ENCODE measurements at places on chromosomes 4 and X.

DNA sequence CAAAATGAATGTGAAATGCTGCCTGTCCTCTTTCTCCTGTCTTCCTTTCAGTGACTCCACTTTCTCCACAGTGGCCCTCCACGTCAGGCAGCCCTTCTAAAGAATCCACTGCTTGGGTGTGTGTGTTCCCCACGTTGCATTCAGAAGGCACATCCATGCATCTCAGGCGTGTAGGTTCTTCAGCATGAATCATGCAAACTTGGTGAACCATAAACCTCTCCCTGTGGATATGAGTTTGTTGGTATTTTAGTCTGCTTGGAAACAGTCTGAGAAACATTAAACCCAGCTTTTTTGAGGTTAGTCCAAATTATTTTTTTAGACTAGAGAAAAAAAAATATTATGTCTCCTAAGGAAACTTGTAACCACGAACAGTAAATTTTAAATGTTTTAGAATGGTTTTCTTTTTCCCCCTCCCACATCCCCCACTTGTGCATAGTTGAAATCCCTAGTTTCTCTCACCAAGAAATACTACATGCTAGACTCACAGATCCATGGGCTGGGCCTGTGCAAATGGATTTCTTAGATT lies 251.6 kb downstream of the CBR4 start:
- DNase-seq = no peak

DNA sequence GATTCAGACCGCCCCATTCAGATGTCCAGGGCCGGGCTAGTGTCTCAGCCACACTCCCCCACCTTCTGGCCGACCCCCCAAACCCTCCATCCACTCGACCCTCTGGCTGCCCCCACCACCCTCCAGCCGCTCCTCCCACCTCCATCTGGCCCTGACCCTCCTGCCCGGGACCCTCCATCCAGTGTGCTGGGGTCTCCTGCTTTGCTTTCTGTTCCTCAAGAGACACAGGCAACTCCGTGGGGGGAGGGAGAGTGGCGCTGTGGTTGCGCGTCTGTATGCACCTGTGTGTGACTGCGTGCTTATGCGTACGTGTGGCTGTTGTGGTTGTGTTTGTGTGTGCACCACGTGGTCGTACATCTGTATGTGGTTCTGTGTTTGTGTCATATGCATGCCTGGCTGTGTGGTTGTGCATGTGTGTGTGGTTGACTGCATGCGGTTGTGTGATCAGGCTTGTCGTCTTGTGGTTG lies 33.3 kb downstream of the CPLX1 start:
- peak; percentile 19 for DNase-seq

- no peak for DNase-seq
These were observed 13.4 kb upstream of the RNF175 start for GRCh38 chr4:153773236-153773690.

DNA sequence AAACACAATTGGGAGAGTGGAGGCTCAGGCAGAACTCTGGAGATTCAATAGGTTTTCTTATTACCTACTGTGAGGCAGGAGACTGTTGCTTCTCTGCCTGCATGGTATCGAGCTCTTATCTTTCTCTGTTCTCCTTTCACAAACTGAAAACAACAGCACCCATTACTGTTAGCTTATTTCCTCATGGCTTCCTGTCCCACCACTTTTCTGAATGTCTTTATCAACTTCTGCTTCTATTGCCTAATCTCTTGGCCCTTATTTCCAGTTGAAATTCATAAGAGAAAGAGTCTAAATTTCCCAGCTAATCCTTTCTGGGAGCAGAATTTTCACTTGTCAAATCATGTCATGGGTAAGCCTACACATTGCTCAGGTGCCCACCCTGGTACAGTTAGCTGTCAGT lies 46.8 kb upstream of the NDST3 start:
- no peak for DNase-seq

DNA sequence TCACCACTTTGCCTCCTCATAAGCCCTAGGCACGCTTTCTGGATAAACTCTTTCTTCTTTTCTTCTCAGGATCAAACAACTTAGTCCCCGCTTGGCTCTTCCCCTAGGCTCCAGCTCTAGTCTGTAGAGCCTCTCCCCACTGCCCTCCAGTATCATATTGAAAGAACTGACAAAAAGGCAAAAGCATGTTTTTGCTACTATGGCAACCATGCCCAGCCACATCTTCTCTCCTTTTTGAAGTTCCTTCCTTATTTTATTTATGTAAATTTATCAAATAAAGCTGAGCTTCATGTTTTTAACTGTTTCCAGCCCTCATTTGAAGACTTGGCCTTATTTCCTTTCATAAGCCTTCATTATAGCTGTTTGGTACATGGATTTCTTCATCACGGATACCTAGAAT lies 86.0 kb upstream of the LIMCH1 start:
- DNase-seq = no peak

DNA sequence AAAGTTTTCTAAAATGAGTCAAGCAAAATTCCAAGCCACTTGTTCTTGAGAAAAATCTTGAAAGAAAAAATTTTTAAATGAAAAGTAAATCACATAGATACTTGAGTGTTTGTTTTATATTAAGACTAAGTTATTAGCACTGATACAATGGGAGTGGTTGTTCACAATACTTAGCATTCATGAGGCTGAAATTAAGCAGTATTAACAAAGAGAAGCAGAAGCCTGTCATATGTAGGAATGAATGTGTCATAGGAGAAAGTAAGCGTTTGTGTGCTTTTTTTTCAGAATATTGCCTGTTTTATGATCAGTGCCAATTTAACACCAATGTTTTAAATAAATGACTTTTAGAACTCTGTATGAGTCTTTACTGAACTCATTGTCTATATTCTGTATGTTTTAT lies 37.6 kb downstream of the PLS3 start:
- no peak for DNase-seq

DNA sequence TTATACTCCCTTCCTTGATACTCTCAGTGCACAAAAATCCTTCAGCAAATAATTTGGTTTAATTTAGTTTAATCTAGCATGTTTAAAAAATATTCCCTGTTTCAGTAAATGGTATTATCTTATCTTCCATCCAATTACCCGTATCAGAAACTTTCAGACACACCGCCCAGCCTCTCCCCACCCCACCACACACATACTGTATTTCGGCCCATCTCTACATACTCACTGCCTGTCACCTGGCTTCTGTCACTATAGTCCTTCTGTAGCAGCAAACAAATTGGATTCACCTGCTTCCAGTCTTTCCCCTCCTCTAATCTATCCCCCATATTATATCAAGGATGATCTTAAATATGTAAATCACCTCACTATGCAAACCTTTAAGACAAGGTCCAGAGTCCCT lies 24.8 kb upstream of the GAB1 start:
- DNase-seq = no peak

DNA sequence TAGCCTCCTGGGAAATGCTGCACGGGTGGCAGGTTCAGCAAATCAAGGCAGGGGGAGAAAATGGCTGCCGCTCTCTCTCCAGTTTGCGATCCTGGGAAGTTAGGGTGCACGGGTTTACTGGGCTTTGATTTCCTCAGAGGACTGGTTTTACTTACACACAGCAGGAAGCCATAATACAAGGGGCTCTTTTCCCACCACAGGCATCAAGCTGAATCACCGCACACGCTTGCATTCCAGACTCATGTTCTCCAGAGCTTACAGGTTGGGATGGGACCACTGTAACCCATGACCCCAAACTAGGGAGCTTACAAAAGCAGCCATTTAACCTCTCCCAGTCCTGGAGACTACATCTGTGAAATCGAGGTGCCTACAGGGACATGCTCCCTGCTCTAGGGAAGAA lies 159.8 kb downstream of the DHRSX start:
- no peak for DNase-seq

- DNase-seq = no peak
These were observed at the start of gene TMEM156 for GRCh38 chr4:39032218-39033085. TMEM156 (minus strand) TSS chr4:39032409; CDS start chr4:39032313, 96 bp downstream.

DNA sequence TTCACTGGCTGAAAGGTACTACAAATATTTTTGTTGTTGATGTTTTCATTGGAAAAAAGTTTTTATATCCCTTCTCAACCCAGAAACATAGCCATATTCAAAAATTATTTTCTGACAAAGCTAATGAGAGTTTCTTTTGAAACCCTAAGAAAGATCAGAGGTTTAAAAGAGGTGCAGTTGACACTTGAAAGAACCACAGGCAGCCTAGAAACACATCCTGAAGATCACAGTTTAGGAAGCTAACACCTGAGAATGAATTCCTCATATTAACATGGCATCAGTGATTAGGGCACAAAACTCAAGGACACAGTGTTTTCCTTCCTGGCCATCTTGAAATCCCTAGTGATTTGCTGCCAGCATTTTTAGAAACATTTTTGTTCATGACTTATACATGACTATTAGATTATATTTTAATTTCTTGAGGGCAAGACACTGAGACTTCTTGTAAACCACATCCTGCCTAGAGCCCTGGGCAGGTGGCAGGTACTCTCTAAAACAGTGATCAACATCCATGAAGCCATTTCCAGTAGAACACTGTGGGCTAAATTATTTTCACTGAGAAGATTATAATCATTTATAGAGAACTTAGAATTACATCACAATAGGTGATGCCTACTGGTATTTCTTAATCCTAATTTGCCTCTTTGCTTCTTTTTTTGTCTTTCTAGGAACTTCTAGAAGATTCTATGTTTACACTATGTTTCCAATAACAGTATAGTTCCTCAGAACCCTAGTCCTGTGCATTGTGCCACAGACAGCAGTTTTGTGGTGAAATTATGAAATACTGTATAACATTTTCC lies 80.0 kb downstream of the ARSJ start:
- DNase-seq = peak; percentile 59

- DNase-seq = no peak
These were observed 42.4 kb downstream of the PPP3CA start for GRCh38 chr4:101304916-101305315.

GRCh38 chr4:95108883-95109421 lies 351.2 kb downstream of the BMPR1B start:
- DNase-seq = no peak

- DNase-seq = no peak
These were observed 115.1 kb downstream of the STK32B start for GRCh38 chr4:5166377-5166776.

DNA sequence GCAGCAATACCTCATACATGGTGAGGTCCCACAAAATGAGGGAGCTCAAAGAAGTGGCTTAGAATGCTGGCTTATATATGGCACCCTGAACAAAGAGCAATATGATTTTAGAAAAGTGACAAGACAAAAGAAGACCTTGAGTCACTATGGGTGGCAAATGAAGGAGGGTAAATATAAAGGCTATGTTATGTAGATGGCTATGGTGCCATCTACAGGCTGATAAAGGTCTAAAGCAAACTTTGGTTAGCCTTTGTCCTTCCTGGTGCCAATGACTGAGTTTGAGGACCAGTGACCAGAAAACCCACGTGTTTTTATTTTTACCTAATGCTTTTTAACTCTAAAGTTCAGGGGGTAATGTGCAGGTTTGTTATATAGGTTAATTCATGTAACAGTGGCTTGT lies 151.8 kb downstream of the CCNG2 start:
- DNase-seq = peak; percentile 9

DNA sequence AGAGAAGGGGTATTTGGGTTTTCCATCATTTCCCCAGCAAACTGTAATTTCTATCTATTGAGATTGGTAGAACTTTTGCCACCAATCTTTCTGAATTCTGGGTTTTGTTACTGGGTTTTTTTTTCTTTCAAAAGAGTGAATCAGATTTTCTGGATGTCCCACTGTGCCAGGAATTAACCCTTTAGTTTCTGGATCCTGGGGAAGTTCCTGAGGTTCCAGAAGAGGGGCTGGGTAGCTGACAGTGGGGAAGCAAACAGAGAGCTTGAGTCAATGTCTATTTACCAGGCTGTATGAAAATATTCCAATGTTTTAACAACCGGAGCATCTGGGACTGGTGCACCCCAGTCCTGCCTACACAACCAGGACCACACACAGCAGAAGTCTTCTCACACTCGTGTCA lies 25.8 kb upstream of the SOD3 start:
- DNase-seq = no peak

- peak; percentile 74 for DNase-seq
These were observed 2.3 kb upstream of the SASH3 start for GRCh38 chrX:129777218-129778030.

GRCh38 chr4:22312113-22312512 lies 203.8 kb downstream of the ADGRA3 start:
- DNase-seq = no peak

- DNase-seq = no peak
These were observed 23.4 kb upstream of the ADGRA3 start for GRCh38 chr4:22539251-22539650.

DNA sequence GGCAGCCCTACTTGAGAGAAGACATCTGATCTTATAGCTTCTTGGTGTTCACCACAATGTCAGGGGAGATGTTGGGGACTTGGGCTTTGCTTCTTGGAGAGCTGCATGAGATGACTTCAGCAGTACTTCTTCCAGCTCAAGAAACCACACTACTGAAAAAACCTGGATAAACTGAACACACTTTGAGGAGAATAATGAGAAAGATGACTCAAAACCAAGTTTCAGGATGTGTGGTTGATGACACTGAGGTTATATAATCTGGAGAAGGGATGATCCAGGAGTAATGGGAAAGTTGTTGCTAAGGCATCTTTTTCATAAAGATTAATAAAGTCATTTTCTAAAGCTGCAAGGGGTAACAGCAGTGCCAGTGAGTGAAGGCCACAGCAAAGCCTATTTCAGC lies 58.4 kb upstream of the PNPLA4 start:
- no peak for DNase-seq

DNA sequence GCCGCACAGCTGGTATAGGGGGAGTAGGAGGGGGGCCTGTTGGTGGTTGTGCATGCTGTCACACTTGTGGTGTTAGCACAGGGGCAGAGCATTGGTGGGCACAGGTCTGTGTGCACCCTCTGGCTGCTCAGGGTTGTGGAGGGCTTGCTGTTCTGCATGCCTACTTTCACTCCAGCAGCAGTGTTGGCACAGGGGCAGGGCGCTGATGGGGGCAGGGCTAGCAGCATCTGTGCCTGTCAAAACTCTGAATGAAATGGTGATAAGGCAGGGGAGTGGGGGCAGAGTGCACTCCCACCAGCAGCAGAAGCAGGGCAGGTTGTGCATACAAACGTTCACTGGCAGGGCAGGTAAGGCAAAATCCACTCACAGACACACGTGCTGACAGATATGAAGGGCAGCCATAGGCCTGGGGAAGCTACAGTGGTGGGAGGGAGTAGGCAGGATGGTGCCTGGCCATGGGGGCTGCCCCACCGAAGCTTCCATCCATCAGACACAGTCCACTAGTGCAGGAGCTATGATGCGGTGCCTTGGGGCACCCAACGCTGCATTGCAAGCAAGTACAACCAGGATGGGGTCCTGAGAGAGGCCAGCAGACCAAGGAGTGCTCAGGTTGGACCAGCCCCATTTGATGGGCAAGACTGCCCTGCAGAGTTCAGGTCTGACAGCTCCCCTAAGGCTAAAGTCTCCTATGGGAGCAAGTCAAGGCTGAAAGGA lies 160.7 kb upstream of the SPANXC start:
- DNase-seq = no peak

DNA sequence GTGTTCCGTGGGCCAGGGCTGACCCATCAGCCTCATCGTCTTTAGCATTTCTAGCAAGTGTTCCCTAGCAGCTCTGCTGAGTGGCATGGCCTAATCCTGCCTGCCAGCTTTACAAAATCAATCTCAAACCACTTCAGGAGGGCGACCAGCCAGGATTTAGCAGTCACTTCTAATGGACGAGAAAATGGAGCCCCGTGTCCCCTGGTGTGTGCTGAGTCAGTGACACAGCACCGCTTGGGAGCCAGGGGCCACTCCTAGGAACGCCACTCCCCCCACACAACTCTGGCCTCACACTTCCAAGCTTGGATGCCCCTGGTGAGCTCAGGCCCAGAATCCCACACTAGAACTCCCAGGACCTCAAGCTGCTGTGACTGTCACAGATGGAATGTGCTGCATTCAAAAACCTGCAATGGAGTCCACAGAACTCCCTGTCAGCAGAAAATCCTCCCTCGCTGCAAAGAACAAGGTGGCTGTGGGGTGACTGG lies 311.2 kb upstream of the GATB start:
- DNase-seq = no peak

- DNase-seq = no peak
These were observed 239.6 kb upstream of the FAM47A start for GRCh38 chrX:34371754-34372153.
